ENCODE measurements at places on chromosomes 6 and 20.

GRCh38 chr6:155528982-155529453 is 73.4 kb upstream of the NOX3 start:
- no peak for DNase-seq

DNA sequence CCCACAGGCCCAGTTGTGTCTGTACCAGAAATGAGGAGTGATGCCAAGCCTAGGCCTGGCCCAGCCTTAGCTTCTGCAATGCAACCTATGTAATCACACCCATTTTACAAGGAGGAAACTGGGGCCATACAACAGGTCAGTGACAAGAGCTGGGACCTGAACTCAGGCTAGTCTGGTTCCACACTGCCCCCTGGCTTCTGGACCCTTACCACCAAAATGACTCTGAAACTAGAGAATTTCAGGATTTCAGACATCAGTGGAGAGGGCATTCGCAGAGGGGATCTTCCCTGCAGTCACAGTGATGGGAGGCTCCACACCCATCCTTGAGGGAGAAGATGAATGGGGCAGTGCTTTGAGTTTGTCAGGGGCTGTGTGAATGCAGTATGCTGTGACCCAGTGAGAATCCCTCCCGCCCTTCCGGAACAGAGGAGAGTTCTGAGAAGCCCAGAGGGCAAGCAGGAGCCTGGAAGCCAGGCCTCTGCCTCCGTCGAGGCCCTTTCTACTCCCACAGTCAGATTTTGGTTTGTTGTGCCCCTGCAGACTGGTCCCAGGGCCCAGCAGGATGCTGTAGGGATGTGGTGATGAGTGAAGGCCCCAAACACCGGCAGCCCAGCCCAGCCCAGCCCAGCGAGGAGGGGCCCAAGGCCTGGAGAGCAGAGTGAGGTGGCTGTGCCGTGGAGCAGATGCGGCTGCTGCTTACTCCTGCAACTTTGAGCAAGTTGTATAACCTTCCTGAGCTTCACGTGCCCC is 48.1 kb upstream of the MYL9 start:
- no peak for DNase-seq

DNA sequence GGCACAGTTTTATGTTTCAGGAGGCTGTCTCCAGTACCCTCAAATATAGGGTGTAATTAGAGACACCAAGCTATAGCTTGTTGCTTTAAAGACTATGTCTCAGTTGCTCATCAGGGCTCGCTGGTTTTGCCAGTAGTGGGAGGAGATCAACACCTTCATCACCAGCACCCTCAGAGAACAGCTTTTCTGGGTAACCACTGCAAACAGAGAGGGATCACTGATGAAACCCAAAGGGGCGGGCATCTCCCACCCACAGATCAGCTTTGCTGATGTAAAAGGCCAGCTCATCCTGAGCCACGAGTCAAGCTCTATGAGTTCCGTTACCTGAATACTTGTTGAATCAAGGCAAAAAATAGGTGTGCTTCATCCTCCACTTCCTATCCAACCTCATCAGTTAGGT is 187.7 kb downstream of the AIG1 start:
- no peak for DNase-seq

DNA sequence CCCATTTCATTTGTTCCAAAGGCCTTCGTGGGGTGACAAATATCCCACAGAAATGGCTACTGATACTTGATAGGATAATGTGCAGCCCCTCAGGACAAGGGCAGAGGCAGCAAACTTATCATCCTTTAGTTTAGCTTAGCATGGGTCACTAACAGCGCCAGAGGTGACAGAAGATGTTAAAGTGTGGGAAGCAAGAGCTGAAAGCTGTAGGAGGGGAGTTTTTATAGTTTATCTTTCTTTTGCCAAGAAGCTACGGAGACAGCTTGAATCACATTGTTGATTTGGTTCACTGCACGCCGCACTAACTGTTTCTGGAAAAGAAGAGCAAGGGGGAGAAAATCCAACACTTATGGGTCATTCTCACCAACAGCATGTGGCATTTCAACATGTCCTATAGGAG is 773.9 kb upstream of the MMS22L start:
- no peak for DNase-seq

DNA sequence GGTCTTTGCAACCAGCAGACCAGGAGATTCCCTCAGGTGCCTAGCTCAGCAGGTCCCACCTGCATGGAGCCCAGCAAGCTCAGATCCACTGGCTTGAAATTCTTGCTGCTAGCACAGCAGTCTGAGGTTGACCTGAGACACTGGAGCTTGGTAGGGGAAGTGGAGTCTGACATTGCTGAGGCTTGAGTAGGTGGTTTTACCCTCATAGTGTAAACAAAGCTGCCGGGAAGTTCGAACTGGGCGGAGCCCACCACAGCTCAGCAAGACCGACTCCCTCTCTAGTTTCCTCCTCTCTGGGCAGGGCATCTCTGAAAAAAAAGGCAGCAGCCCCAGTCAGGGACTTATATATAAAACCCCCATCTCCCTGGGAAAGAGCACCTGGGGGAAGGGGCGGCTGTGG is 34.3 kb downstream of the PRSS35 start:
- no peak for DNase-seq

DNA sequence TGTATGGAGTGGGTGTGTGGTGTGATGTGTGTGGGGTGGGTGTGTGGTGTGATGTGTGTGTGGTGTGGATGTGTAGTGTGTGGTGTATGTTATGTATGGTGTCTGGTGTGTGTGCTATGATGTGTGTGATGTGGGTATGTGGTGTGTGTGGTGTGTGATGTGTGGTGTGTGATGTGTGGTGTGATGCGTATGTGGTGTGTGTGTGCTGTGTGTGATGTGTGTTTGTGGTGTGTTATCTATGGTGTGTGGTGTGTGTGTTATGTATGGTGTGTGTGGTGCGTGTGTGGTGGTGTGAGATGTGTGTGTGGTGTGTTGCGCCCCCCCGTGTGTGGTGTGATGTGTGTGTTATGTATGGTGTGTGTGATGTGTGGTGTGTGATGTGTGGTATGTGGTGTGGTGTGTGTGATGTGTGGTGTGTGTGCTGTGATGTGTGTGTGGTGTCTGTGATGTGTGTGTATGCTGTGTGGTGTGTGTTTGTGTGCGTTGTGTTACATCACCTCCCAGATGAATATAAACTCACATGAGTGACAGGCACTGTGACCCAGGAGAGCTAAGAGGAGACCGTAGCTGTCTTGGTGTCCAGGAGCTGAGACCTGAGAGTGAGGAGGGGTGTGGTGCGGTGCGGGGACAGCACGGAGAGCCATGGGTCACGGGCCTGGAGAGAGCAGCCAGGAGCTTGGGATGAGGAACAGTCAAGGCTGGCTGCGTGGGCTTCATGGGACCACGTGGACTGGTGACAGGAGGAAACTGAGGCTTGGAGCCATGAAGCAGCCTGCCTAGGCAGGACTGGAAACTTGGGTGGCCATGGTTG is 8.8 kb downstream of the DLGAP4 start:
- DNase-seq, result no peak

Measured in right kidney (tissue), 9 donors.